ENCODE measurements at places on chromosomes 5 and 9.

DNA sequence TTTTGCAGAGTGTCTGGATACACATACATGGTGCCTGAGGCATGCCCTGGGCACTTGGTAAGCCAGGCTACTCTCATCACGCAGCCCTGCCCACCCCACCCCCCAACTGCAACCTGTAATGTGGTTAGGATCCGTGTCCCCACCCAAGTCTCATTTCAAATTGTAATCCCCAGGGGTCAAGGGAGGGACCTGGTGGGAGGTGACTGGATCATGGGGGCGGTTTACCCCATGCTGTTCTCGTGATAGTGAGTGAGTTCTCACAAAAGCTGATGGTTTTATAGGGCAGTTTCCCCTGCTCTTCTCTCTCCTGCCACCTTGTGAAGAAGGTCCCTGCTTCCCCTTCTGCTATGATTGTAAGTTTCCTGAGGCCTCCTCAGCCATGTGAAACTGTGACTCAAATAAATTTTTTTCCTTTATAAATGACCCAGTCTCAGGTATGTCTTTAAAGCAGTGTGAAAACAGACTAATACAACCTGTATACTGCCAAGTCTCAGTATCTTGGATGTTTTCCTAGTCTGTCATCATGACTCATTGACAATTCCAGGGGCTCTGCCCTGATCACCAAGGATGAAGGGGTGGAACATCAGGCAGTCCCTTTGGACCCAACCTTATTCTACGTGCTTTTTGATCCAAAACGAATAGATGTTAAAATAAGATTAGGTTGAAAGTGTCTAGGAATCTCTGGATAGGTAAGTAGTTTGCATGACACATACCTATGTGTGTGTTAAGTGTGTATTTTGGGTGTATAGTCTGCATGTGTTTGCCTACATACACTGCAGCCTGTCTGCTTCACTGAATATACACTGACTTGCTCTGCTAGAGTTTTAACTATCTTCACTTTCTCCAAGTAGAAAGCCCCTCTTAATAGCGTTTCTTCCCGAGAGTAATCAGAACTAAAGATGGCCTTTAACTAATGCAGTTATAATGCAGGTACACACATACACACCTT lies 293.8 kb downstream of the SLIT3 start:
- DNase-seq = no peak

DNA sequence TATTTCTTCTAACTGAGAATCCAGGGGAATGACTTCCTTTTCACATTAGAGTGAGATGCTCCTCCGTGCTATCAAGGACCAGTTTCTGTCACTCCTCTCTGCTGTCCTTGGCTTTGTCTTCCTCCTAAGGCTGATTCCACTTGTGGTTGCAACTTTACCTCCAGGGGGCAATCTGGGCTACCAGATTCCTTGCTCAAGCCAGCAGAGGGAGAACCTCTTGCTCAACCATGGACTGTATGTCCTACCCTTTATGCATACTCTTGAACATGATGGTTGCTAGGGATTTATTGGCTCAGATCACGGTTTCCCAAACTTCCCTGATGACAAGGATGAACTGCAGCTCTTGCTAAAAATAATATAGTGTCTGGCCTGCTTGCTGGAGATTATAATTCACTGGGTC lies 24.0 kb downstream of the NNT start:
- DNase-seq = peak; percentile 82

- DNase-seq = peak; percentile 75
Measured at GRCh38 chr9:87498046-87498810, 561 bp downstream of the DAPK1 start.

DNA sequence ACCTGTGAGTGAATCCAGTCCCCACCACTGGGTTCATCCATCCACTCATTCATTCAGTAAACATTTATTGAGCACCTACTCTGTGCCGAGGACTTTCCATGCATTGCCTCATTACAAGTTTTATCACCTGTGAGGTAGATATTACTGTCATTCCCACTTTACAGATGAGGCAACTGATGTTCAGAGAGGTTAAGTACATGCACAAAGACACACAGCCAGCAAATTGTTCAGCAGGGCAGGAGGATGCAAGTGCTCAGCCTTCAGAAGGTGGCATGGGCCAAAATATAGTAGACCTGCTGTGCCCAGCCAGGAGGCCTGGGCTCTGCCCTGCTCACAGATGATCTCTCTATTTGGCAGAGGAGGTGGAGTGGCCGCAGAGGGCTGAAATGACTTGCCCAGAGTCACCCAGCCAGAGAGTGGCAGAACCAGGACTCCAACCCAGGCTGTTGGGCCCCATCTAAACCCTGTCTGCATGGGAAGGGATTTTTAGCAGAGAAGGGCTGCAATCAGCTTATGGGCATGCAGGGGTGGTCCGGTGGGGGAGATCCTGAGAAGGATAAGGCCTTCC lies 7.6 kb upstream of the NEURL1B start:
- DNase-seq = no peak

- DNase-seq = peak; percentile 63
Measured at GRCh38 chr5:124738681-124739633, 7.5 kb downstream of the ZNF608 start.

GRCh38 chr5:3789519-3790193 lies 194.0 kb downstream of the IRX1 start:
- peak; percentile 44 for DNase-seq

- DNase-seq = no peak
Measured at GRCh38 chr9:16619914-16620520, 250.5 kb downstream of the BNC2 start.

DNA sequence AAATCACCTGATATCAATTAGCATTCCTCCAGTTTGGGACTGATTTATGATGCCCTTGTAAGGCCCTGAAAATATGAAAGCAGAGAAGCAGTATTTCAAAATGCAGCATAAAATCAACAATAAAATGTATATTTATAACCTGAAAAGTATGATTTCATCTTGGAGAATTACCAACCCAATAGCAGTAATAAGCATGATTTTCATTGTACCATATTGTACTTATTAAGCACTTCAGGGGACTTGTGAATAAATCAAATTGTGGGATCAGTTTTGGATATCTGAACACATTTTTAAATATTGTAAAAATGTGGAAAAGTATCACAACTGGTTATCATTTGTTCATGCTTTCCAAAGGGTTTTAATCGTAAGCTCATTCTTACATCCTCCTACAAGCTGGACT lies 250.8 kb downstream of the DMRT2 start:
- no peak for DNase-seq

GRCh38 chr5:68380078-68380477 lies 164.5 kb downstream of the PIK3R1 start:
- DNase-seq = no peak

DNA sequence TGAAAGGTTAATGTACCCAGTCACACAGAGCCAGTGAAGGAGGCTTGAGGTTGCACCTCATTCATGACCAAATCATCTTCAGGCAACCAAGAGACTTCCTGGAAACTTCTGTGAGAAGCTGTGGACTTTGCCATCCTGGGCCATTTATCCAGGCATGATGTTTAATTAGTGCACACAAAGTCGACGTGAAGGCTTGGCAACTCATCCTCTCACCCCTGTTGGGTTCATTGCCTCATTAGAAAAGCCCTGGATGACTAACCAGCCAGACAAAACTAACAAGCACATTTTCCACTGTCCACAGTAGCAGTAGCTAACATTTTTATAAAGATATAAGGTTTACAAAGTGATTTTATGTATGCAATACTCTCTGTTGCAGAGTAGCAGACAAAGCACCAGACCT lies 65.7 kb upstream of the ZNF462 start:
- DNase-seq = no peak

GRCh38 chr9:108620767-108621166 lies 235.0 kb downstream of the ACTL7B start:
- DNase-seq = no peak

- peak; percentile 33 for DNase-seq
Measured at GRCh38 chr9:4750023-4750673, 9.1 kb upstream of the AK3 start.

GRCh38 chr5:53359916-53360517 lies 120.4 kb upstream of the FST start:
- DNase-seq = no peak

DNA sequence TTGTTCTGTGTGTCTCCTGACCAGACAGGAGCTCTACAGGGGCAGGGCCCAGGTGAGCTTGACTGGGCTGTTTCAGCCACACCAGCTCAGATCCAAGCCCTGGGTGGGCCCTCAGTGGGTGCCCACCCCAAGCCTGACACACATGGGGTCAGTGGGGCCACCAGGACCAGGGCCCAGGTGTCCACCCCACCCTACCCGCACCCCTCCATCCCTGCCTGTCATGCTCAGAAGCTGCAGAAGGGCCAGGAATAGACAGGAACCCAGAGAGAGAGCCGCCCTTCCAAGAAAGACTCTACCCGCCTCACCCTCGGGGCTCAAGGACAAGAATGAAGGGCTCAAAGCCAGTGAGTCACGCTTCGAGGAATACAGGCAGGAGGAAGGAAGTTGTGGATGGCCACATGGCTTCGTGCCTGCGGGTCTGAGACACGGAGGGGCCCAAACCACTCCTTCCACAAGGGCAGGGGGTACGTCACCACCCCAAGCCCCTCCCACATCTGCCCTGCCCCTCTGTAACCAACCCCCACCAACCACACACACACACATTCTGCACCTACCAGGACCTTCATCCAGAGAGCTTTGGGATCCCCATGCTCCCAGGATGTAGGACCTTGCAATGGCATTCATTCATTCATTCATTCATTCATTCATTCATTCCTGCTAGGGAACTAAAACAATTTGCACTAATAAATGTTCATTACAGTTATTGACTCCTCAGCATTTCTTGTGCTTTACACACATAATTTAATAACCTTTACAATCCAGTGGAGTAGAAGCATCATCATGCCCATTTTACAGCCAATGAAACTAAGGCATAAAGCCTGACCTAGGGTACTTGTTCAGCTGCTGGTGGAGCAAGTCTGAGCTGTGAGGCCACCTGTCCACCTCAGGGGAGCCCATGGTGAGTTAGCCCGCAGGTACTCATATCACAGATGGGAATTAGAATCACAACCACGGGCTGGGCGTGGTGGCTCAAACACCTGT lies 55.9 kb upstream of the STXBP1 start:
- peak; percentile 60 for DNase-seq

GRCh38 chr9:37128051-37128450 lies 7.7 kb downstream of the ZCCHC7 start:
- DNase-seq = no peak

GRCh38 chr5:174945853-174946252 lies 221.5 kb downstream of the MSX2 start:
- no peak for DNase-seq

All from iPS-NIHi11 (cell line).